Activated naive CD8-positive, alpha-beta T cell treated with anti-CD3 and anti-CD28 coated beads, Interleukin-2, amount 10 ng/mL, durations not matched to agents 7 days and 5 days (primary cell): ENCODE measurements at places on chromosomes 3 and 15. TPM values are rescaled to one million over a fixed set of nuclear protein-coding genes. Genes with fewer than 3 reads are reported as not detected.

MKRN2OS gene
- total RNA-seq = not detected

WNT5A gene
- total RNA-seq = not detected

TGM5 gene
- 0.11 TPM for total RNA-seq

PPP1R14D gene
- total RNA-seq = not detected

SLC9C1 gene
- total RNA-seq = not detected

THUMPD3 gene
- 49.9 TPM for total RNA-seq
